ENCODE measurements at places on chromosomes 7 and 10.

DNA sequence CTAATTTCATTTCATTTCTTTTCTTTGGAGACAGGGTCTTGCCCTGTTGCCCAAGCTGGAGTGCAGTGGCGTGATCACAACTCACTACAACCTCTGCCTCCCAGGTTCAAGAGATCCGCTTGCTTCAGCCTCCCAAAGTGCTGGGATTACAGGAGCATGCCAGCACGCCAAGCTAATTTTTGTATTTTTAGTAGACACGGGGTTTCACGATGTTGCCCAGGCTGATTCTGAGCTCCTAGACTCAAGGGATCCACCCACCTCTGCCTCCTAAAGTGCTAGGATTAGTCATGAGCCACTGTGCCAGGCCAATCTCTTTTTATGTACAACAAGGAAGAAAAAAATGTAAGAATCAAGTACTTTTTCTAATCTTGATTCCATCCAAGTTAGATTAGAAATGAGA is 10.7 kb upstream of the KMT2E start:
- DNase-seq, result no peak

- DNase-seq, result no peak
Observed at GRCh38 chr10:93091960-93092359, 18.3 kb downstream of the CYP26A1 start.

GRCh38 chr10:68251151-68251550 is 19.2 kb upstream of the ATOH7 start:
- DNase-seq, result no peak

GRCh38 chr7:107404740-107405537 is 64.9 kb upstream of the GPR22 start:
- DNase-seq, result no peak

GRCh38 chr10:93850031-93851015 is 43.5 kb upstream of the SLC35G1 start:
- DNase-seq, result no peak

DNA sequence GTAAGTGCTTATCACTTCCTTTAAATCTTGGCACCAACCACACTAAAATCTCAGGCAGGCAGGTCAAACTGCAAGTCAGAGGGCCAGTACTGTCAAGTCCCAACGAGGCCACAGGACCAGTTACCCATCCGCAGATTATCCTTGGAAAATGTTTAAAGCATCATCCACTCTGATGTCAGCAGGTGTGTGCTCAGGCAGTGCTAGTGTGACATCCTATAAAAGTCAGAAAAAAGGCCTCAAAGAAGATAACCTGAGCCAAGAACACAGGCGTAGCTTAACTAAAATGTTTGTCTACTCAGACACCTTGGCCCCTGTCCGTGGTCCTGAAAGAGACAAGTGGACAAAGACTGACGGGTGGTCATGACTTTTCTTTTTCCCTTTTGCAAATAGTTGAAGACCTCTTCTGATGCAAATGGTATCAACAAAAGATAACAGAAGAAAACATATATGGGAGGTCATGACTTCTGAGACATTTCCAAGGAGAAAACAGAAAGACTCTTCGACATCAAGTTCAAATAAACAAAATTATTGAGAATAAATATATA is 309.3 kb downstream of the KCNMA1 start:
- no peak for DNase-seq

GRCh38 chr7:48101968-48102367 is 12.9 kb downstream of the UPP1 start:
- DNase-seq, result no peak

- no peak for DNase-seq
Observed at GRCh38 chr7:100803398-100804161, 23.7 kb downstream of the EPHB4 start.

DNA sequence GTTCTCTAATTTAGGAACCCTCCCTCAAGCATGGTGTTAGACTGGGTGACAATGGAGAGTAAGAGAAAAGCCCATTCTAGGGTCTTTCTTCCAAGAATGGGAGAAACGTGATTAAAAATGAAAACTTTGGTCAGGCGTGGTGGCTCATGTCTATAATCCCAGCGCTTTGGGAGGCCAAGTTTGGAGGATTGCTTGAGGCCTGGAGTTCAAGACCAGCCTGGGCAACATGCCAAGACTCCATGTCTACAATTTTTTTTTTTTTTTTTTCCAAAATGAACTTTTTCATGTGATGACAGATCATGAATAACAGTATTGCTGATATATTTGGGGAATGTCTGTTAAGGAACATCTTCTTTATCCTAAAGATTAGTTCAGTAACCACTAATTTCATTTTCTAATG is 194.6 kb downstream of the MLLT10 start:
- no peak for DNase-seq

DNA sequence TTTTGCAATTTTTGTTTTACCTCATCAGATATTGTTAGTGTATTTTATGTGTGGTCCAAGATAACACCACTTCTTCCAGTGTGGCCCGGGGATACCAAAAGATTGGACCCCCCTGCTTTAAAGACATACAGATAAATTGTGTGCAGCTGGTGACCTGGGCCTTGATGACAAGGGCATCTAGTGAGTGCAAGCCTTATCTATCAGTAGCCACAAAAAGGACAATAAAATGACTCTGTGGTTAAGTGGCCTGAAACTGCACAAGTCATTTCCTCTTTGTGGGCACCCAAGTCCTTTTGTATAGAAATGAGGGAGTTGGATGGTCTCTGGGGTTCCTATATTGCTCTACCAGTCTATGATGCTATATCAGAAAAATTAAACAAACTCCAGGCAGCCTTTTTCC is 98.1 kb downstream of the PARD3 start:
- DNase-seq, result no peak

DNA sequence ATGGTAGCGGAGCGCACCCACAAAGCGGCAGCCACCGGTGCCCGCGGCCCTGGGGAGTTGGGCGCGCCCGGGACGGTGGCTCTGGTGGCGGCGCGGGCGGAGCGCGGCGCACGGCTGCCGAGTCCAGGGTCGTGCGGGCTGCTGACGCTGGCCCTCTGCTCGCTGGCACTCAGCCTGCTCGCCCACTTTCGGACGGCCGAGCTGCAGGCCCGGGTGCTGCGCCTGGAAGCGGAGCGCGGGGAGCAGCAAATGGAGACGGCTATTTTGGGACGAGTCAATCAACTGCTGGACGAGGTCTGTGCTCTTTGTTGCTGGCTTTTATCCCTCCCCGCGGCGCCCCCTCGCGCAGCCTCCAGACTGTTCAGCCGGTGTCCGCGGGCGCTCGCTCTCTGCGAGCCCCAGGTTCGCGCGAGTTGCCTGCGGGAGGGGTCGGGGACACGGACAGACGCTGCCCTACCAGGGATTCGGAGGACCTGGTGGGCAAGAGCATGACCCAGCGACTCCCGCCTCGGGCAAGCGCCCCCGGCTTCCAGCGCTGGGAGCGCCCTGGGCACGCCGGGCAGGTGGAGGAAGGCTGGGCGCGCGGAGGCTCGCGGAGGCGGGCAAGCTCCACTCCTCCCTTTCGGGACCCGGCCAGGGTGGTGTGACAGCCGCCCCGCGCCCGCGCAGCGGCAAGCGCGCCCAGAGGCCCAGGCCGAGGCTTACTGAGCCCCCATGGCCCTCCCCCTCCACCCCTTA is 887 bp downstream of the COL13A1 start:
- DNase-seq, result no peak

DNA sequence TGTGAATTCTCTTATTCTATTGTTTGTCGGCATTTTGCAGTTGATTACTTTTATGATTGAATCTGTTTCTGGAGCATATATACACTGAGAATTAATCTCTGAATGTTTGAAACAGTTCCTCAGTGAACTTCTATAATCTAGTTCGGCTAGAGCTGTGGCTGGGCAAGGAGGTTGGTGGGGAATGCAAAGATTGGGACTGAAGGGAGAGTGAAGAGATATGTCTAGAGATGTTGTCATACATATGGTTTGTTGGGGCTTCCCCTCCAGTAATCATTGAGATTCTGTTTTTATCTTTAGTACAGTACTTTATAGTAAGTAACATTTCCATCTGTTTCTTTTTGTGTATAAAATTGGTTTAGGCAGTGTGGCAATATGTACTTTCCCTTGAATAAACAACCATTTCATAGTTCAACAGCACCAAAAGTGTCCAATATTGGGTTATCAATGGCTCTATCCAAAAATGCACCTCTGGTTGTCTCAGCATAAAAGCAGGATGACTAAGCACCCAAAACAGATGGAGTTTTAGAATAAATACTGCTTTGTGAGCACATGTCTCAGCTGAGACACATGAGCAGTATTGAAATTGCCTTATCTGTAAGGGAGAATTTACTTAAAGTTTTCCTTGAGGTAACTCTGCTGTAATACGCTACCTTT is 36.7 kb downstream of the WAC start:
- no peak for DNase-seq

GRCh38 chr7:87463982-87464381 is 11.5 kb downstream of the ABCB4 start:
- no peak for DNase-seq

GRCh38 chr7:77794000-77794399 is 4.2 kb downstream of the TMEM60 start:
- no peak for DNase-seq

- DNase-seq, result no peak
Observed at GRCh38 chr10:112223725-112224124, 40.2 kb upstream of the GPAM start.

GRCh38 chr10:69303632-69304051 is 25.3 kb downstream of the HK1 start:
- no peak for DNase-seq

GRCh38 chr10:8360365-8360764 is 305.9 kb downstream of the GATA3 start:
- DNase-seq, result no peak

DNA sequence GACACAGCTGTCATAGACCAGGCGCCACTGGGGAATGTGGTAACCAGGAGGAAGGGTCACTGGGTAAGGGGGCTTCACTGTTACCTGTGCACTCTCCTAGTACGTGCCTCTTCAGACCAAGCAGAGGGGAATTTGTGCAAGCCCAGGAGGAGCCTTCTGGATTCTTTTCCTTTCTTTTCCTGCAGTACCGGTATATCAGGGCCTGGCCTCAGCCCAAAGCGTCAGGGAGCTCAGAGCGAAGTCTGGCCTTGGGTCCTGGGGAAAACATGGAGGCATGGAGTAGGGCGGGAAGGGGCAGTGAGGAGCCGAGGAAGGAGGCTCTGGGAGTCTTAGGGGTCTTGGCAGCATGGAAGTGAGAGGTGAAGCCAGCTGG is 133.6 kb upstream of the GDF10 start:
- no peak for DNase-seq

GRCh38 chr7:149414745-149415390 is 46.0 kb downstream of the ZNF777 start:
- DNase-seq, result no peak

DNA sequence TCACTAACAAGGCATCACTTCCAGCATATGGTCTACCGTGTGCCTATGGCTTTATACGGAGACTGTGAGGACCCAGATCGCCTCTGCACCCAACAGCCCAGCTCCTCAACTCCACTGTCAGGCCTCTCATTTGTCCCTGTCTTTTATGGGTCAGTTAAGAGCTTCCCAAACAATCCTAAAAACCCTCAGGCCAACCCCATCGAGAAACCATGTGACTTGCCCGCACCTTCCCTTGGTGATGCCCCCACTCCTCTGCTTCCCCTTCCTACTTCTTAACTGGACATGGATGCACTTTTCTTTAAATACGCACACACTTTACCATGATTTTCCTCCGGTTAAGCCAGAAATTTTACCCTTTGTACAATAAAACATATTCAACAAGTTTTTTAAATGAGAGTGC is 46.8 kb downstream of the BAIAP2L1 start:
- no peak for DNase-seq

DNA sequence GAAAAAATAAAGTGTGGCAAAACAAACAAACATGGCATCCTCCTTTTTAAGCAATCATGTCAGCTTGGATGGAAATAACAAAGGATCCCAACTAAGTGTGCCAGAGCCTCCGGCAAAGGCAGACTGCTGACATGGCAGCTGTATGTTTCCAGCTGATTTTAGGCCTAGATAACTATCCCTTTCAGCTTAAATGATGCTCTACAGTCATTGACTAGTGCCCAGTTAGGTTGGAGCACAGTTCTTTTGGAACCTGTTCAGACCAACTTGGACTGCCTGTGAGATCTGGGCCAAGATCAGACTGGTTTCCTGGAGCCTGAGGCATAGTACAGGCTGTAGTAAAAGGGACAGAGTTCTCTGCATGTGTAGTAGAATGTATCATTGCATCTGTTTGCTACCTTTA is 128.7 kb downstream of the DYNC1I1 start:
- no peak for DNase-seq

- no peak for DNase-seq
Observed at GRCh38 chr10:4249841-4250586, 465.0 kb upstream of the KLF6 start.

GRCh38 chr10:86635402-86635801 is 18.9 kb upstream of the OPN4 start:
- DNase-seq, result no peak

GRCh38 chr10:71694039-71694501 is 25.5 kb downstream of the C10orf105 start:
- no peak for DNase-seq

- DNase-seq, result no peak
Observed at GRCh38 chr7:36023033-36023560, 130.0 kb upstream of the EEPD1 start.

DNA sequence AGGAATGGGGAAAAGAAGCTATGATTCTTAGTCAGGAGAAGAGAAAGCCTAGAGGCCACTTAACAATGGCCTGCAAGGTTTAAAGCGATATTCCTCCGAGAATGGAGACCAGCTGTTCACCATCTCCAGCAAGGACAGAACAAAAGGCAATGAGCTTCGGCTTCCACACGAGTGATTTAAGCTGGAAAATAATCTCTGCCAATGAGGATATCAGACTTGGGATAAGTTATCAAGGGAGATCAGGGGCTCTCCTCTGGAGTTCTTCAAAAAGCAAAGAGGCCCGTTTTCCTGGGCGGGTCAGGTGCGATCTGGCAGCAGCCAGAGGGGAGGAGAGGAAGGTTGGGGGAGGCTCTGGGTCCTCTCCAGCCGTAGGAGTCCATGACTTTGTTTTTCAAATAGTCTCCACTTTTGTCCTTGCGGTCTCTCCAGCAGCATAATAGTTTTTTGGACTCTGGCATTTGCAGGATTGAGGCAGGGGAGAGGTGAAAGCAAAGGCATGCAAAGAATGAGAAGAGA is 211.3 kb downstream of the SKIDA1 start:
- DNase-seq, result no peak

GRCh38 chr7:103989200-103989784 is at the start of gene RELN:
RELN (minus strand) TSS chr7:103989658; CDS start chr7:103989356, 302 bp downstream.
- DNase-seq, result no peak

DNA sequence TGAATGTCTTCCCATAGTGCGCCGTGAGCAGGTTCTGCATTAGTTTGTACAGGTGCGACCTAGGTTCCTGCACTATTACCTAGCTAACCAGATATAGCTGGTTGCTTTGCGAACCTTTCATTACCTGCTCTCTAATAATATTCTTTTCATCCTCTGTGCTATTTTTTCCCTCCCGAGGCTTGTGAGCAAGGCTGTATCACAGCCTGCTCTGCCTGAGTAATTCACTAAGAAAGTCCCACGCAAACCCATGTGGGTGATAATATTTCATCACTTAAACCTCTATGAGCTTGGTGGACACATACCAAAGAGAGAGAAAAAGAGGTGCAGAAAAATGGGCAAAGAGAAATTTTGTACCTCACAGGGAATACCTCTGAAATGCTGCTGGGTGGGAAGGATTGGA is 8.4 kb downstream of the INHBA start:
- no peak for DNase-seq

All from activated CD8-positive, alpha-beta memory T cell treated with anti-CD3 and anti-CD28 coated beads for 1 hour (primary cell).